GDM1 (cell line): ENCODE measurements at places on chromosomes 7 and 10.

- DNase-seq, result no peak
These were observed 123.9 kb downstream of the DOCK4 start for GRCh38 chr7:112082306-112082705.

- DNase-seq, result no peak
These were observed 44.9 kb upstream of the FAM3C start for GRCh38 chr7:121440857-121441503.

DNA sequence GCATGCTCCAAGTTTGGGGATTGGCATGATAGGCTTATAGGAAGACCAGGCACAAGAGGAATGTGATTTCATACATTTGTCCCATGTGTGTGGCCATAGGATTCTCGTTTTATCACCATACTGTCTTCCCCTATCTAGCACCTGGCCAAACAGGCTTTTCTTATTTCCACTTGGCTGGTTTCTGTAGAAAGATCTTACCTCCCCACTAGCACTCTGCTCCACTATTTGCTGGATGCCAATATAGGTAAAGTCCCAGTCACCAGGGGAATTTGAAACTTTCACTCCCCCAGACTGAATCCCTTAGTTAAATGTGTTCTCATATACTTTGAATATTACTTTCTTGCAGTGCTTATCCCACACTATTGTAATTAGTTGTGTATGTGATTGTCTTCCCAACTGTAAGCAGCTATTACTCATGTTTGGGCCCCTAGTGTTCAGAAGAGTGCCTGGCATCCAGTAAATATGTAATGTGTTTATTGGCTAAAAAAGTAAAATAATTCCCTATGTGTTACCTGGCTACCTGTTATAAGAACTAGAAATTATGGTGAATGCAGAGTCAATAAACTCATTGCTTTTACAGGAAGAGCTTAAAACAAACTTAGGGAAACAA, 109.0 kb downstream of the LRMDA start:
- DNase-seq, result no peak

DNA sequence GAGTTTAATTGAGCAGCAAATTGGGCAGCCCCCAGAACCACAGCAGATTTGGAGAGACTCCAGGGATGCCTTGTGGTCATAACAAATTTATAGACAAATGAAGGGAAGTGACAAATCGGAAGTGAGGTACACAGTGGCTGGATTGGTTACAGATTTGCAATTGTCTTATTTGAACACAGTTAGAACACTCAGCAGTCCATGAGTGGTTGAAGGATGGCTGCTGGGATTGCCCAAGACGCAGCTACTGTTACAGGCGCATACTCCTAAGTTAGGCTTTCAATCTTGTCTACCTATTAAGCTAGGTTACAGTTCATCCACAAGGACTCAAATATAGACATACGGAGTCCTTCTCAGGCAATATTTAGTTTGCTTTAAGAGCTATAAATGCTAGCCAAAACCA, 7.4 kb downstream of the ACADSB start:
- DNase-seq, result no peak

DNA sequence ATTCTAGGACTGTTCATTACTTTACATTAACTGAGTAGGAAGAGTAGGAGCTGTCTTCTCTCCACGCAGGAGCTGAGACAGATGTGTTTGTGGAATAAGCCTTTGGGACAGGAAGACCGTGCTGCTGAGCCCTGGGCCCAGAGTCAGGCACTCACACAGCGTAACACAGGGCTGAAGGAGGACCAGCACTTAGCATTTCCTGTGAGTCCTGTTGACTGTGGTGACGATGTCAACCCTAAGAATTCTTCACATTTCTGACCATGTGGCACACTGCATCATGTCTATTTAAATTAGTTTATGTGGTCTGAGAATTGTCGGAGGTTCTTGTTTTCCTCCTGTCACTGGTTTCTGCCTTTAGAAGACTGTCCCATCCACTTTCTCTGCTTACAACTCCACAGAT, 117.2 kb downstream of the PIP4K2A start:
- DNase-seq, result no peak

GRCh38 chr7:141641876-141642275, 60.1 kb downstream of the DENND11 start:
- no peak for DNase-seq

GRCh38 chr10:128258421-128258976, 132.3 kb upstream of the MKI67 start:
- no peak for DNase-seq

GRCh38 chr7:151140826-151141225, 26.7 kb downstream of the GBX1 start:
- DNase-seq, result no peak

DNA sequence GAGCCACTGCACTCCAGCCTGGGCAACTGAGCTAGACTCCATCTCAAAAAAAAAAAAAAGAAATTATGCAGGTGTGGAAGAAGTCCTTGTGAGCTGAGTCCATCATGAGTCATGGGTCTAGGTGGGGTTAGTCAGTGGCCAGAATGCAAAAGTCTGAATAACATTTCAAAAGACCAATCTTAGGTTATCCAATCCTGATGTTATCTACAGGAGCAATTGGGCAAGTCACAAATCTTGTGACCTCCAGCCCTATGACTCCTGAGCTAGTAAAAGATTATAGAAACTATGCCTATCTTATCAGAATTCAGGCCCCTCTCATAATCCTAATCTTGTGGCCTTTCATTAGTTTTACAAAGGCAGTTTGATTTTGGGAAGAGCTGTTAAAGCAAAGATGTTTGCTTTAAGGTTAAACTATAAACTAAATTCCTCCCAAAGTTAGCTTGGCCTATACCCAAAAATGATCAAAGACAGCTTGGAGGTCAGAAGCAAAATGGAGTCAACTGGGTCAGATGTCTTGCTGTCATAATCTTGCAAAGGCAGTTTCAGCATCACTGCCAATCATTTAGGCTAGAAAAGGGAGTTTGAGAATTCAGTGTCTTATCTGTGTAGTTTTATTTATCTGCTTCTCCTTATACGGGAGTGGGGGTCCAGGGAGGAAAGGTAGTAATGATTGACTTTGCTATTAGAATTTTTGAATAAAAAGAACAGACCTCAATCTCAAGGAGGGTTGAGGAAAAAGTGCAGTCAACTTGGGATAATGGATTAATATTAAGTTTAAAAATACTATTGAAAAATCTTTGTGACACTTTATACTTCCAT, 71.2 kb upstream of the TRIM24 start:
- DNase-seq, result no peak

DNA sequence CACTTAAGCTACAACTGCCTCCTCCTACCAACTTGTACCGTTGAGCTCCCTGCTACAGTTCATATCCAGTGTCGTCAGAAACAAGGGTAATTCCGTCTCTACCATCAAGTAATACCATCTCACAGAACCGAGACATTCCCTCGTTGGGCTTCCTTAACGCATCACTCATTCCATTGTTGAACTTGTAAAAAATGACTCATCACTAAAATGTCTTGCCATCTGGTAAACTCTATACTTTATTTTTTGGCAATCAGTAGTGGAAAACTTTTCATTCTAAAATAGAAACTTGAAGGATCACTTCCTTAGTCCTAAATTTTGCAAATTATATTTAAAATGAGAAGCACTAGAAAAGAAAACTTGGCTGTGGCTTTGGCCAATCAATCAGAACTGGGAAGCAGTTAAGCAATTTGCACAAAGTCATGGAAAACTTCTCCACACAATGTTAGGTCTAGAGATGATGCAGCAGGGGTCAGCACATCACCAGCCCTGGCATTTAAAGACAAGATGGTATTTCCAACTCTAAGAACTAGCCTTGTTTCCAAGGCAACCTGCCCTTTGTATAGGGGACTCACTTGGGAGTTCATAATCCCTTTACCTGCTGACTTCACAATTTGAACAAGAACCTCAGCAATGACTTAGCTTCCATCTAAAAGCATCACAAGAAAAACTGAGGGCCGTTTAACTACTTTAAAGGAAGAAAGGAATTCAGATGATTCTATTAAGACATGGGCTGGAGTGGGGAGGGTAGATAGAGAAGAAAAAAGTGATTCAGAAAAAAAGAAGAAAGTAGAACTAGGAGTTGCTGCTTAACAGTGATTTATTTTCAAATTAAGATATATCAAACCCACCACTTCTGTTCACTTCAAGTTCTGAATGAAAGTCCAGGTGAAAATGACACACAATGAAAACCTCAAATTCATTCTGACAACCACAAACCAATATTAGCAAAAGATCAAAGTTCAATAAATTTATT, 288.1 kb downstream of the PARD3 start:
- DNase-seq, result no peak

DNA sequence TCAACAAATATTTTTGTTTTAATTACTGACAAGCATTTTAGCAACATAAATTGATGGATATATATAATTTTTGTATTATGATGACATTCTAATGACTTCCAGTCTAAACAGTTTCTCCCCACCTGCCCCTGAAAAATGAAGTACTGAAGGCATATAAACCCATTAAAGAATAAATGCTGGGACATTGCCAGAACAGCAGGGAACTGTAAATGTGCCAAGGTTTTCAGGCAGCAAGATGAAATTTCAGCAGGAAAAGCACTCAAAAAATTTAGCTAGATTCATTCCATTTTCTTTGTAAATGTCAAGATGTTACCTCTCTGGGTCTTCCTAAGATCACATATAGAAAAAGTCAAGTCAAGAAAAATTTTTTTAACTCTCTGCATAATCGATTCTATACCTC, 11.0 kb upstream of the TLL2 start:
- no peak for DNase-seq

DNA sequence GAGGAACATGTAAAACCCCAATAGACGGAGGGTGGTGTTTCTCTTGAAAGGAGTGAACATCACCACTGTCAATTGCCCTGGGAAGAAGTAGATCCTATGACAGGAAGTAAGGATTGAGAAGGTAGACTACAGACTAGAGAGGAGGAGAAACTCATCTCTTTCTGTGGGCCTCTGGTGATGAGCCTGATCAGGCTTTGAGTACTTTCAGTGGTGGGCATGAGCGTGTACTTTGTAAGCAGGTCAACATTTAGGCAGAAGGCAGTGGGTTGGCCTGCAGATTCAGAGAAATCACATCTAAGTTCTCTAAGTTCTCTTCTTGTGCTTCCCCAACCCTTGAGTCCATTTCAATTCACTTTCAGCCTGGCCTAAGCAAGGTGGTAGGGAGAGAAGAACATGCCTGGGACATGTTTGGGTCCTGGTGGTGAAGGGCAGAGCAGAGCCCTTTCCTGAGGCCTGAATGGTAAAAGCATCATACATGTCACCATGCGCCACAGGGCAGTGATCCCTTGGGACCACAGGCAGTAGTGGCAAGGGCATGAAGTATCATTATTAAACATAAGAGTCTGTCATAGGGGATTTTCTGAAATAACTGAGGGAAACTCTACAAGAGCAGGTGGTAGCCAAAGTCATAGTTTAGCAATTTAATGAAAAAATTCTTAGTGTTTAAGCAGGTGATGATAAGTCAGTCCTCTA, 56.4 kb upstream of the ANKRD1 start:
- no peak for DNase-seq

DNA sequence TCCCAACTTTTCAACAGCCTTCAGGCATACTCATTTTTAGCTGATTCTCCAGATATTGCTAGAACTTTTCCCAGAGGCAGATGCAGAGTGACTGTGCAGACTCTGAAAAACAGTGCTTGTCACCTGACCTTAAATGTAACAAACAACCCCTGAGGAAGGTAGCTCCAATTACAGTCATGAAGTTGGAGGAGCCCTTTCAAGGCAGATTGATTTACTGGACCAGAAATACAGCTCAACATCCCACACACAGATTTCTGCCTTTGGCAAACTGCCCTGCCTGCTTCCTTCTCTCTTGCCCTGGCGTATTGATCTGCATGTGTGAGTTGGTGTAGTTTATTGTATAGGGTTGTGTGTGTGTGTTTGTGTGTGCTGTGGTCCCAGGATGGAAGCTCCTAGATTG, 38.5 kb downstream of the PYROXD2 start:
- DNase-seq, result no peak

DNA sequence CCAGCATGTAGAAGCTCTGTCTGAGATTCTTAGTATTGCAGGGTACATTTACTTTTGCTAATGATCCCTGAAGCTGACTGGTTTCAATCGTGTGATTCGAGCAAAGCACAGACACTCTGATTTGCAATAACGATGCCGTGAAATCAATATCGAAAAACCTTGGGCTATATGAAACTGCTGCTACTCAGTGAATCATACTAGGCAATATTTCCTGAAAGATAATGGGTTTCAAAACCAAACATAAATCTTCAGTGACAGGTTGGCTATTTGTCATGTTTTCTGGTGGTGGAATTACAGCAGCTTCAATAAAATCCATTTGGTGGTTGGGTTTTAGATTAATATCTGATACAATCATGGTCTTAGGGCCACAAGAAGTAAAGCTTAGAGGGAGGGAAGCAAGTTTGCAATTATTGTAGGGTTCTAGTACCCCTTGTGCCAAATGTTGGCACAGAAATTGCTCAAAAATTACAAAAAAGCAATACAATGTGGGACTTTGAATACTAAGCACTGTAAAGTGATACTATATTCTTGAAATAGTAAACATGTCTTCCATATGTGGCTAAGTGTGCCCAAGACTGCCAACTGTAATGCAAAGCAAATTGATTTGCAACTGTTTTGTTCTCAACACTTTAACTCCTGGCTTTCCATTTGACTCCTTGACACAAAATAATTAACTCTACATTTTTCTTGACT, 112.4 kb upstream of the JAZF1 start:
- DNase-seq, result no peak

- DNase-seq, result no peak
These were observed 22.9 kb downstream of the FAM3C start for GRCh38 chr7:121373177-121373576.

- no peak for DNase-seq
These were observed 286.9 kb downstream of the KCNMA1 start for GRCh38 chr10:77350711-77351119.

- DNase-seq, result no peak
These were observed 34.8 kb upstream of the CARD11 start for GRCh38 chr7:3078514-3078913.

DNA sequence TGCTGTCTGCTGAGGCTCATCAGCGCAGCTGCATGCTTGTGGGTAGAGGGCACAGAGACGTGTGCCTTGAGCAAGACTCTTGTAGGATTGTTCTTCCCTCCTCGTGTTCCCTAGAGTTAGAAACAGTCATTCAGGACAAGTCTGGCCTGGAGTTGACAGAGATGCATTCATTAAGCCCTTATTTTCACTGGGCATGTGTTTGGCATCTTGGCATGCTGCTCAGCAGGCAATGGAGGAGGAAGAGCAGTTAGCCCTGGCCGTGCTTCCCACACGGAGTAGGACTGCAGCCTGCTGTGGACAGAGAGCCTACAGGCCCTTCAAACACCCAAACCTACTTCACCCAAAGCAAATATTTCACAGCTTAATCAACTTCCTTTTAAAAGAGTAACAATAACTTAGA, 73.0 kb upstream of the GJD4 start:
- no peak for DNase-seq

GRCh38 chr7:72334066-72334465, 78.1 kb downstream of the CALN1 start:
- peak; percentile 19 for DNase-seq
